Activated CD8-positive, alpha-beta memory T cell treated with anti-CD3 and anti-CD28 coated beads for 24 hours (primary cell): ENCODE measurements at places on chromosomes 1 and 21.

DNA sequence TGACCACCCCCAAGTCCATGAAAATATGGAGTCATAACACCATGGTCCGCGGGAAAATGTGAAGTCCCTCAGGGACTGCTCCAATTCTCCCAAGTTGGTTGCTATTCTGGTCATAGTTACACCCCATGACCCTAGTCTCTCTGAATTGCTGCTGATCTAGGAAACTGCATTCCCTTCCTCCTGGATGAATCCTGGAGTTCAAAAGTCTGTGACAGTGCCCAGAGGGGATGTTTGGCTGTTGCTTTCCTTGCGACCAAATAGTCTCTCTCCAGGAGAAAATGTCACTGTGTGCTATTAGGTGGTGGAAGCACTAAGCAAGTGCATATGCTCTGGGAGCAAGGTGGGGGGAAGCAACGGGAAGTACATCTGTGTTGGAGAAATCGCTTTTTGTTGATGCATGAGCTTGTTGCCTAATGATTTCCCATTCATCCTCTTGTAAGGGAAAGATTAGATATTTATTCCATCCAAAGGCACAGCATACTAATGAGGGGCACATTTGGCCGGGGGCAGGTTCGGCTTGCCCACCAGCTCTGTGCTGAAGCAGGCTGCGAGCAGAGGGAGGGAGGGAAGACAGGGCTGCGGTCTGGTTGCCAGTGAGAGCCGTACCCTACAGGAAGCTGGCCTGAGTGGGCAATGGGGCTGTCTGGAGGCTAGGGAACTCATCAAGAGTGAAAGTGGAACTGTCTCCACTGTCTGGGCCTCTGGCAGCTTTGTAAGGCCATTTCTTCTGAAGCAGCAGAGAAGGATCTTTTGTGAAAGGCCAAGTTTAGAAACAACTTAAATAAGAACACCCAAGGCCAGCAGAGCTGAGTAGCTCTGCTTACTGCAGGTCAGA lies 27.2 kb downstream of the SYT6 start:
- no peak for DNase-seq

DNA sequence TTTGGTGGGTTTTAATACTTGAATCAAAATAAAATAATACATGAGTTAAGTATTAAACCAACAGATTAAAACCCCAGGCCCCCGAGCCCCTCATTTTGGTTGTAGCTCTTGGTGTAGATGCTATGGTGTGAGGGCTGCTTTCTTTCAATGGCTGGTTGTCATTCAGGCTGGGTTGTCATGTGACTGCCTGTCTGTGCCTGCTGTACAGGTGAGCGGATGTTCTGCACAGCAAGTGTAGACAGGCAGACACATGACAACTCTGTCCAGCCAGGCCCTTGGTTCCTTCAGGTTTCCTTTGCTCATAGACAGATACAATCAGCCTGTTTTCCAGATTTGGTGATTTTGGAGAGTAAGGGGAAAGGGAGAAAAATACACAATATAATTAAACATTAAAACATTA lies 281.9 kb upstream of the C1orf105 start:
- DNase-seq, result no peak

- no peak for DNase-seq
Observed at GRCh38 chr1:168637350-168637991, 61.1 kb downstream of the XCL1 start.

GRCh38 chr1:177425199-177425598 lies 254.4 kb downstream of the BRINP2 start:
- no peak for DNase-seq

DNA sequence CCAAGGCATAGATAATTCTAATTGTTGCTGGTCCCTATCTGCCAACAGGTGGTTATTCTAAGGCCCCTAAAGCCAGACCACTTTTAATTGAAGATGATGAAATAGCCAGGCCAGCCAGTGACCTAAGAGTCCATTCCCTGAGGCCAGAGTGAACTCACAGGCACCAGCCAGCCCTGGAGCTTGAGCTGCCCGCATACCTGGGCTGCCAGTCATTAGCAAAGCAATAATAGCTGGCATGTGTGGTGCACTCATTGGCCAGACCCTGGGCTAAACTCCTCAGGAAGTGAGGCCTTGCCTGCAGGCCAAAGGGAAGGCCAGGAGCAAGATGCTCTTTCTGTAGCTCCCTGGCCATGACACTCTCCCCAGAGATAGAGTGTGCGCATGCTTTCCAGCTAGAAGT lies 180.4 kb upstream of the KLHDC7A start:
- DNase-seq, result no peak

DNA sequence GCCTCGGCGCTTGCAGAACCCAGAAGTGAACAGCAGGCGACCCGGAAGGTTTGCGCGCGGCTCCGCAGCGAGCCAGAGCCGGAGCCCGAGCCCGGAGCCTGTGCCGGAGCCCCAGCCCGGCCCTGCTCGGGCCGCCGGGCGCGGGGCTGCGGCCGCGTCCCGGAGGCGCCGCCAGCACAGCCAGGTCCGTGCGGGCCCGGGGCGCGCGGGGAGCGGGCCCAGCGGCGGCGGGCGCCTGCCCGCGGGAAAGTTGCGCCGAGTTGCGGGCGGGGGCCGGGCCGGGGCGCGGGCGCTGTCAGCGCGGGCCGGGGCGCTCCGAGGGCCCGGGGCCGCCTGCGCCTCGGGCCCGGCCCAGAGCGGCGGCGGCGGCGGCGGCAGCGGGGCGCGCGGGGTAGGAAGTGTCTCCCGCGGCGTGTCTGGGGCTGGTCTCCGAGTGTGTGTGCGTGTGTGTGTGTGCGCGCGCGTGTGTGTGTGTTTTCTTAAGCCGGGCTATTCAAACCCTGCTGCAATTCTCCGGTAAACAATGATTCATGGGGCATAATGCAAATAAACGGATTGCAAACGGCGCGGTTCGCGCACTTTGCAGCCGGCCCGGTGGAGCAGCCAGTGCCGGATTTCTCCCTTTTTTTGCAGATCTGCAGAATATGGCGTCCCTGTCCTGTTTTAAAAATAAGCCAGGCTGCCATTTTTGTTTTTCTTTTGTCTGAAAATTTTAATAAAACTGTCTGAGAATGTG lies at the start of gene ZNF362:
ZNF362 (plus strand) TSS at position 22 of the 736 bp plus-strand sequence. CDS start 14,083 bp downstream, outside the sequence.
- peak; percentile 86 for DNase-seq

DNA sequence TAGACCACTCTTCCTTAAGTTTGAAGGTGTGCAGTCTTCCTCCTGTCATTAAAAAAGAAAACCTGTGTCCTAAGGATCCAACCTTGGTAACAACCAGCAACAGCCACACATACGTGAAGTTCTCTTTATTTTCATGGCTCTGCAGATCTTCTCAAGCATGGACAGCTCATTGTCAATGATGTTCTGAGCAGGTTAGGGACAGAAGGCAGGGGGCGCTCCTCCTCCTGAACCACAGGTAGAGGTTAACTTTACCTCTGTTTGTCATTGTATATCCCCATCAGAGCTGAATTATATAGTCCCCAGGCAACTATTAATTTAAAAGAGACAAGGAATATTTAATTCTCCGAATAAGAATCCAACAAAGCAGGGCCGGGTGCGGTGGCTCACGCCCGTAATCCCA lies 52.5 kb upstream of the CR2 start:
- no peak for DNase-seq

DNA sequence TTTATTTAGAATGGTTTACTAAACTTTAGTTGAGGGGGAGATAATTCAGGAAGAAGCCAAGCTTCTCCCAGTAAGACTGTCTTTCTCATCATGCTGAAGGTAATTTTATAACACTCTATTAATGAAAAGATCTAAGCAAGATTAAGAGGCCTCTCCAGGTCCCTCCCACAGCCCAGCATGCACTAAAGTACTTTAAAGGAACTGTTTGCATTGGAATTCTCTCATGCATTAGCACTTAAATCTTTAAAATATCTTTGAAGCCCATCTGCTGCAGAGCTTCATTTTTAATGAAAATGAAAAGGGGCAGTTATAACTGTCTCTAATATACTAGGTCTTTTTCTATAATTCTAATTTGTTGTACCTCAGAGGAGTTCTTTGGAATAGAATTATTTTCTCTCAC lies 1379.1 kb upstream of the ADGRL4 start:
- DNase-seq, result no peak

DNA sequence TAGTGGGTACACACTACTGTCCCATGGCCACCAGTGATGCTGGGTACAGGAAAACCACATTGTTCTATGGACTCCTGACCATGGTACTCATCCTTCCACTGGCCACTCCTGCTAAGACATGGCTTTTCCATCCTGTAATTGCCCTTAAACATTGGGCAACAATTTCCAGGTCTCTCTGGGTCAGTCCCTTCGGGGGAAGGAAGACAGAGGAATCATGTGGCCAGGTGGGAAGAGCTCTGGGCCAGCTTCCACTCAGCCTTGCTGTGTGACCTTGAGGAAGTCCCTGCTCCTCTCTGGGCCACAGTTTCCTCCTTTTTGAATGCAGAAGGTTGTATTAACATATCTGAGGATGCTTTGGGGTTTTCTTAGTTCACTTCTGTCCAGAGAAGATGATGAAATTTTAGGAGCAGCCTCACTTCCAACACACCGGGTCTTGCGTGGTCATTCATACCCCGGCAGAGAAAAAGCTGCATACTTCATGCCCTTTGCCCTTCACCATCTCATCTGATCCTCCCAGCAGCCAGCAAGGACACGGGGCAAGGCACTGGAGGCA lies 50.8 kb downstream of the SRRM1 start:
- DNase-seq, result no peak

DNA sequence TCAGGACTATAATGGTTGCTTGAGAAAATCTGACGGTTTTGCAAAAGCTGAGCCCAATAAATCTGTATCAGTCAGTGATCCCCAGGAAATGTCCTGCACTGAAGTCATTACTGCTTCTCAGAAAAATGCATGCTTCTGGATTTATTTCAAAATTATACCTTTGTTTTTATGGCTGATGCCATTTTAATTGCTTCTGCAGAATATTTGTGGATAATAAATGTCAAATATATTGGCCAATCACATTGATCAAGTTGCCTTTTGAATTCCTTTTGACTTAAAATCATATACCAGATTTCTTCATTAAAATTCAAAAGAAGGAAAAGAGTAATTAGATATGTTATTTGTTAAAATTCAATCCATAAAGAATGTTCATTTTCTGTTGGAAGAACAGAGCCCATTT lies 842.9 kb upstream of the ADGRL4 start:
- DNase-seq, result no peak

DNA sequence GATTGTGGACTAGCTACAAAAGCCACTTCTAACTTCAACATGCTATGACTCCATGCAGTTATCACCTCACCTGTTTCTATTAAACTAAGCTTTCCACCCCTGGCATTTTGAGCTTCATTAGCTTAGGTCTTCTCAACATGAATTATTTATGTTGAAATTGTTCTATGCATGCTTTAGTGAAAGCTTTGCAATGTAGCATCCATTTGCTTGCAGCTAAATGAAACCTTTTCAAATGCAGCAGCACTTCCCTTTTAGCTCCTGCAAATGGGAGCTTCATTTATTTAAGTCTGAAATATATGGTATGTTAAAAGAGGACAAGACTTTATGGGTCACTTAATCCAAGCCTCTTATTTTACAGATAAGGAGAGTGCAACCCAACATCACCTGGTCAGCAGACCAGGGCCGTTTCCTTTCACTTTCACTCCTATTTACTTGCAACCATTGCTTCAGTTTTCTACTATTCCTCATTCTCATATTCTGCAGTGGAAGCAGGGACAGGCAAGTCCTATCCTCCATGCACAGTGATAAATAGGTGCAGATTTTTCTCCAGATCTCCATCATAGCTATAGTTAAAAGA lies 56.4 kb upstream of the SAMSN1 start:
- no peak for DNase-seq

GRCh38 chr1:119783354-119784185 lies 14.9 kb upstream of the HMGCS2 start:
- DNase-seq, result no peak

DNA sequence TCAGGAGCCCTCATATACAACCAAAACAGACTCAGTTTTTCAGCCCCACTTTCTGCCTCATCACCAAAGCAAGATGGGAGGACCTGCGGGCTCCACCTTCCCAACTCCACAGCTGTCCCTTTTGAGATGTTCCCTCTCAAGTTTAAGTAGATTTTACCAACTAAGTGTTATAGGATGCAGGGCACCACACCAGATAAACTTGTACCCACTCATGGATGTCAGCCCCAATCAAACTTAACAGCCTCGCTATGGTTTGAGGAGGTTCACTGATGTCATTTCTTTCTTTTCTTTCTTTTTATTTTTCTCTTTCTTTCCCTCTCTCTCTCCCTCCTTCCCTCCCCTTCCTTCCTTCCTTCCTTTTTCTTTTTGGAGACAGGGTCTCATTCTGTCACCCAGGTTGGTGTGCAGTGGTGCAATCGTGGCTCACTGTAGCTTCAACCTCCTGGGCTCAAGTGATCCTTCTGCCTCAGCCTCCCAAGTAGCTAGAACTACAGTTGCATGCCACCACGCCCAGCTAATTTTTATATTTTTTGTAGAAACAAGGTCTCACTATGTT lies 13.4 kb downstream of the CD58 start:
- DNase-seq, result no peak

DNA sequence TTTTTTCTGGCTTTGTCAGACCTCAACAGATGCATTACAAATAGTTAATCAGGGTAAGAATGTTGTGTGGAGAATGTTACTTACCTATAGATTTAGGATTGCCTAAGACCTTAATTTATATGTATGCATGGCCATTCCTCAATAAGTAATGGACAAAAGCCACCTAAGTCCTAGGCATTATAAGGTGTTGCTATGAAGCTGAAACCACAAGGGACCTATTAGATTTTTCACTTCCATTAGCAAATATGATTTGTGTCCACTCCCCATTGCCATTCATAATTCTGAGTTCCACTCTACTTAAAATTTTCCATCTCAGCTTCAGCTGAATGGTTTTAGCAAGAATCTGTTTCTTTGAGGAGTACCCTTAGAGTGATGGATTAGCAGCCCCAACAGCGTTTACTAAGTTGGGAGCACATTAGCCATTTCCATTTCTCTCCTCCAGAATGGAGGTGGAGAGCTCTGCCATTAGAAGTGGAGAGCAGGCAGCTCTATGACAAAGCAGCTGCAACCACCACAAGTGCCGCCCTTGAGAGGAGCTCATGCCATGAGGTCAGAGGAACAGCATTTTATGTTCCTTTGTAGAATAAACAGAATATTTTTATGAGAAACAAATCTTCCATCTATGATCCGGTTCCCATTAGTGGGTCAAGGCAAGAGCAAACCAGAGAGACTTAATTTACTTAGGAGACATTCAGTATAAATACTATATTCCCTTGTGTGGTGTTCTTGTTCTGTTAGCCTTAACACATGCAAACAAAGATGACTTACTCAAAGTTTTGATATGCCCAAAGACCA lies 28.9 kb upstream of the C1orf87 start:
- DNase-seq, result no peak
